Renal cortical epithelial cell (primary cell): ENCODE measurements at places on chromosomes 2 and 18.

DNA sequence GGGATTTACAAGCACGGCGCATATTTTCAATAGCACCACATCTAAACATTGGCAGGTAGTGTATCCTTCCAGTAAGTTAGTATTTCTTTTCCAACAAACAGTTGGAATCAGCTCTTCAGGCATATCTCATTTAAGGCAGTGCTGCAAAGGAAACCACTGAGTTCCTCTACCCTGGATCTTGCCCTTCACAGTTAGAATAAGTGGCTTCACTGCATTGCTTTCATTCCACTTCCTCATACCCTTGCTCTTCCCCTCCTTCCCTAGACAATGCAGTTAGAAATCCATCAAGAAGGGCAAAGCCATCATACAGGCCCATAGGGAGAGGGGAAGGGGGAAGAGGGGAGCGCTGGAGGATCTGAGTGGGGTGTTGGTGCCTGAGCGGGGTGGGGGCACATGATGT, 173.7 kb downstream of the FBXO15 start:
- no peak for DNase-seq

DNA sequence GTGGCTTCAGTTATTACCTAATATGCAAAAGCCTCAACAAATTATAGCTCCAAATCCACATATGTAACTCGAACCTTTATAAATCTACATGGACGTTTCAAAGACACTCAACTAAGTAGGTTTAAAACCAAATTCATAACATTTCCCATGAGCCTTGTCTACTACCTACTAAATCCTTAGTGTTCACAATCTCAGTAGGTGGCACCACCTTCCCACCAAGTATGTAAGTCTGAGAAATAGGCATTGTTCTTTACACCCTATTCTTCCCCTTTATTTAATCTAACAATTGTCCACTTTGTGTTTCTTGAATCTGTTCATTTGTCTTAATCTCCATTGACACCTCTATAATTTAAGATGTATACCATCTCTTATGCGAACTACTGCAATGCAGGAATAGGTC, 4.6 kb downstream of the PIGN start:
- DNase-seq, result no peak

GRCh38 chr2:72678024-72678423, 147.8 kb downstream of the EXOC6B start:
- DNase-seq, result no peak

- DNase-seq, result no peak
Measured at GRCh38 chr2:38442643-38443541, 65.8 kb upstream of the ATL2 start.

DNA sequence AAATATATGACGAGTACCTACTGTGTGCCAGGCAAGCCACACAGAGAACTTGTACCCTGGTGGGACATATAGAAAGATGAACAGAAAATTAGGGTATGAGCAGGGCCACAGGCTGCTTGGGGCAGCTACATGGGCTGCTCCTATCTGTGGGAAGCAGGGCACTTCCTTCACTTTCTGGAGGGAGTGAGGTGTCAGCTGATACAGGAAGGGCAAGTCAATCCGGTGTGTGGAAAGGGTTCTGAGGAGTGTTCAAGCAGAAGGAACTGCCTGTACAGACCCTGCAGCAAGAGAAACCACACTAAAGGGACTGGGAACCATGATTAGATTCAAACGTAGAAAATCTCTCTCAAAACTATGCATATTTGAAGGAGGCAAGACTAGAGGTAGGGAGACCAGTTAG, 58.6 kb upstream of the BCL11A start:
- no peak for DNase-seq

DNA sequence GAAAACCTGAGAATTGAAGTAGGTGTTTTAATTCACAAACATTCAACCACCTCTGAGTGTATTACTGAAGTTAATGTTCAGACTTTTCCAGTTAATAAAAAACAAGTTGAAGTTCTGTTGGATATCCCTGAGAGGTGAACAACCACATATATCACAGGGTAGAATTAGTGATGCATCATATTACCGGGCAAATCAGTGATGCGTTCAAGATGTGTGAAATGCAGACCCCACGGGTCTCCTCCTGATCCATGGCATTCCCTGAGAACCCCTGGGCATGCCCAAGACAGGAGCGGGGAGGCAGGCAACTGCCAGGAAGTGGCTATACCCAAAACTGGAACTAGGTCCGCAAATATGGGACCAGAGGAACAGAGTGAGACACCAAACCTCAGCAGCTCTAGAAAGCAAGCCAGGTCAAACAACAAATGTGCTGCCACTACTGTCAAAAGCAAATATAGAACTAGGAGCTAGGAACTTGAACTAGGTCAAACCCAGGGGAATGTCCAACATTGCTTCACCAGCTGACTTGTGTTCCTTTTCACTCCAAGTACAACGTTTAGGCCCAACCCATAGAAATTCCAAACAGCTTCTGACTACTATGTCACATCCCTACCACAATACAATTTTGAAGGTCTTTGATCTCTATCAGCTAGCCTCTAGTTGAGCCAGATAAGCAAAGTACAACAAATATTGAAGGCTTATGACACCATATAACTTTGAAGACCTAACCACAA, 20.2 kb downstream of the PSTPIP2 start:
- DNase-seq, result peak; percentile 100

DNA sequence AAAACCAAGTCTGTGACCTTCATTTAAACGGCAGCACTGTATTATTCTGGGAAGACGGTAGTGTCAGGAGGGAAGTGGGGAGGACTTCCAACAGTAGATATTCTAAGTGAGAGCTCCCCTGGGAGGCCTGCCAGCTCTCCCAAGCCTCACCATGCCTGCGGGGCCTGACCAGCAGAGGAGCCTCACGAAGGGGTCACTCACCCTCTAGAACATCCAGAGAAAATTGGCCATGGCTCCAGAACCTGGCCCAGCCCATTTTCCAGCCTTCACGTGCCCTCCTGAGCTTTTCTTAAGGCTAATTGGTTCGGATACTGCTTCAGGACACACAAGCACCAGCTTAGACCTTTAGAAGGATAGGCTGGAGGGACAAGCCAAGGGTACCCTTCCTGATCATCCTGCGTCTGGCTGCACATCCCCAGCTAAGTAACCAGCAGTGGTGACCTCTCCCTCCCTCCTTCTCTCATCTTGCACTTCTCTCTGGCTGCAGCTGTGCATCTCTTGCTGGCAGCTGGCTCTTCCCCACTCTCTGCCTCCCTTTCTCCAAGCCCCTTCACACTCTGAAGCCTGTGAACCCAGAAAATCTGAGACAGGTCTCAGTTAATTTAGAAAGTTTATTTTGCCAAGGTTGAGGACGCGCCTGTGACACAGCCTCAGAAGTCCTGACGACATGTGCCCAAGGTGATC, 120.1 kb upstream of the PKDCC start:
- DNase-seq, result no peak

DNA sequence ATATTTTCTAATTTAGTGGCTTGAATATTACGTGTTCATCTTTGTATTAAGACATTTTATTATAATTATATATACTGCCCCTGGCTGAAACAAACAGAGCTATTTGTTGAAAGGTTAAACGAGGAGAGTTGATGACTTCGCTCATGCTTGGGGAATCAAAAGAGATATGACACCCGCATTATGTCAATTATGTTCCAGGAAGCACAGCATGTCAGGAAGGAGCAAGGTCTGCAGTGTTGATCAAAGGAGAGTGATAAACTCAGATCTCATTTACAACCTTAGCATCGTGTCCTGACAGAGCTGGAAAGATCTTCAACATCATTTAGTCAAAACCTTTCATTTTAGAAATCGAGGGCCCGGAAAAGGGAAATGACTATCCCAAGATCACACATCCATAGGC, 510.1 kb downstream of the TDRD15 start:
- DNase-seq, result no peak

- no peak for DNase-seq
Measured at GRCh38 chr2:211061612-211062296, 505.4 kb downstream of the CPS1 start.

DNA sequence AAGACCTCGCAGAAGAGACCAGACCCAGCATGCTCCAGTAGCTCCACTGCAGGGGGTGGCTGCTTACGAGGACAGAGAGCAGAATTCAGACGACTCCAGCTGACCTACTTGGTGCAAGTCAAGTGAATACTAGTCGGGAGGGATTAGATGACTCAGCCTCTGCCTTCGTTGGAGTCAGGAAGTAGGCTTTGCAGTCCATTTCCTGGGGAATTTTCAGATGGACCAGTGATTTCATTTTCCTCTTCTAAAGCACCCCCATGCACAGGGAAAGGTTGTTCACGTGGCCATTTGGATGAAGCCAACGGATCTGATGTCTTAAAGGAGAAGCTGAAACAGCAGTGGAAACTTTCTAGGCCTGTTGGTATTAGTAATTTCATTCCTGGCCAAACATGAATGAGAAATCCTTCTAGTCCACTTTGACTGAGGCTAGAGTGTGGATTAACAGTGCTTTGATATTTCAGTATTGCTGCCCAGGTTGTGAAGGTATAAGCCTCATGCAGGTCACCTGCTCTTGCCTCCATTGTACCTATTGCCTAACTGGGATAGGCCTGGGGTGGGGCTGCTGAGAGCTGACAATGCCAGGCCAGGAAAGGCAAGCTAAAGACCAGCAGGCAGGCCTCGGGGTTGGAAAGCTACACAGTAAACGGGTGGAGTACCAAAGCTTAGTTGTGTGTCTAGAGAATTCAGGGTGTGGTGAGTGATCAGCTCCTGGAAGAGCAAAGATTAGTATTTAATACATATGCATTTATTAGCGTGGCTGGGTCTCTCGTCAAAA, 117.6 kb upstream of the FOSL2 start:
- DNase-seq, result peak; percentile 99

GRCh38 chr2:232681527-232681926, 15.6 kb upstream of the GIGYF2 start:
- no peak for DNase-seq

DNA sequence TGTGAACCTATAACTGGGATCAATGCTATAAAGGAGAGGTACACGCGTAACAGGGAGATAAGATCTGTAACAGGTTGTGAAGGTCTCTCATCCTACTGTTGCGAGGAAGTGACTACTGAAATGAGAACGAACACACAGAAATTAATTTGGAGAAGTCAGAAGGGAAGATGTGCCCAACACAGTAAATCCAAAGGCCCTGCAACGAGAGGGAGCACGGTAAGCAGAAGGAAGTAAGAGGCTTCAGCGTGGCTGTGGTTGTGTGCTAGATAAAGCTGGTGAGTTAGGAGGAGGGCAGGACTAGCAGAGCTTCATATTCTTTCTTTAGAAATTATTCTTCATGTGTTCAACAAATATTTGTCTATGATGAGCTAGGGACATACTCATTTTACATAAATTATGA, 2.5 kb upstream of the ATG16L1 start:
- DNase-seq, result no peak

DNA sequence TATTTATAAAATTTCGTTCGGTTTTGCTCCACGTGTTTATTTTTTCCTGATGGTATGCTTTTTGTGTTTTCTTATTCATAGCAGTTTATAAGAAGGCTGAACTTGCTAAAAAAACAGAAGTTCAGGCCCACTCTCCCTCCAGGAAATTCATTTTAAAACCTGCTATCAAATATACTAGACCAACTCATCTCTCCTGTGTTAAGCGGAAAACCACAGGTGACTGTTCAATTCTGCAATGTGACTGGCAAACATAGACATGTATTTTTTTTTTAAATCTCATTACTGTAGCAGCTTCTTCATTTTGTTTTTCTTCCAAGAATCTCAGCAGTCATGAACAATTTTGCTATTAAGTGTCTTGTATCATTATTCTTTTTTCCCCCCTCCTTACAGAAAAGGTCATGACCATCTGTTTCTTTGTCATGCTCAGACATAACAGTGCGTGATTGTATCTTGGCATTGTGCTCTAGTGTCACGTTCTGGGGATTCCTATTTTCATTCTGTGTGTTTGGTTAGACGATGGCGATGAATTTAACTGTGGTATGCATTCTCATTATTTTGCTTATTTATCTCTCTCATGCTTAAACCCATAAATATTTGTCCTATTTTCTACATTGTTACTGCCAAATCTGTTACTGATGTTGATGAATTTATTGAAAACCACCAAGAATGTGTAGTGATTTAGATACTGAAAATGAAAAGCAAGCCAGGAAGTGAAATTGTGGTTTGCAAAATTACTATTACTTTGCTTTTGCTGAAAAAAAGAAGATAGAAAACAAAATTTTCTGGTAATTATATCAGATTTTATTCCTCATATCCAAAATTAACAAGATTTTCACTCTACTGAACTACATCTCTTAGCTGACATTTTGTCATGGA, 74.6 kb upstream of the UNC80 start:
- DNase-seq, result no peak

DNA sequence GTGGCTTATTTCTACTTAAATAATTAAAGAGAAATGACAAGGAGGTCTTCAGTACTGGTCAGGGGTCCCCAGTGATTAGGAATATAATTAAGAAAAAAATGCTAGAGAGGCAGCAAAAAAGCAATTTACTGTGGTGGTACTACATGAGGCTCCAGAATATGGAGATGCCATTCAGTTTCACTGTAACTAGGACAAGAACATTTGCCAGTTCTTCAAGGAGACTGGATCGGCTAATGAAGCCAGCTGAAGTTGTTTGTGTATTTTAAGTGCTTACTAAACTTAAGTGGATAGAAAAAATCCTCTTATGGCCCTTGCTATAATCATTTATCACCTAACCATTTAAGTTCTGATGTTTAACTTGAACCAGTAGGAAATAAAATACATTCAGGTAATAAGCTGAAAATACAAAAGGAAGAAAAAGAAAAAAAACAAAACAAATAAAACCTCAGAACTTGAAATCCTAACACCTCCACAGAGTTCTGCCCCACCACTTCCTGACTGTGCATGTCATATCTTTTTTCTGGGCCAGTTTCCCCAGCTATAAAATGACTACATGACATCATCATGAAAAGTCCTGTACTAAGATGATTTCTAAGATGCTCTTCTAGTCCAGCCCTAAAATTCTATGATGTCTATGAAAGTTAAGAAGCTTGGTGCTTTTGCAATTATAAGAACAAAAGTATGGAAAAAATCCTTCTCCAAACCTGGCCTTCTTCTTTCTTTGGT, 98.0 kb downstream of the TRABD2A start:
- no peak for DNase-seq

- no peak for DNase-seq
Measured at GRCh38 chr2:36360063-36360462, 4.5 kb downstream of the CRIM1 start.

GRCh38 chr2:42245396-42245795, 76.2 kb downstream of the EML4 start:
- no peak for DNase-seq

DNA sequence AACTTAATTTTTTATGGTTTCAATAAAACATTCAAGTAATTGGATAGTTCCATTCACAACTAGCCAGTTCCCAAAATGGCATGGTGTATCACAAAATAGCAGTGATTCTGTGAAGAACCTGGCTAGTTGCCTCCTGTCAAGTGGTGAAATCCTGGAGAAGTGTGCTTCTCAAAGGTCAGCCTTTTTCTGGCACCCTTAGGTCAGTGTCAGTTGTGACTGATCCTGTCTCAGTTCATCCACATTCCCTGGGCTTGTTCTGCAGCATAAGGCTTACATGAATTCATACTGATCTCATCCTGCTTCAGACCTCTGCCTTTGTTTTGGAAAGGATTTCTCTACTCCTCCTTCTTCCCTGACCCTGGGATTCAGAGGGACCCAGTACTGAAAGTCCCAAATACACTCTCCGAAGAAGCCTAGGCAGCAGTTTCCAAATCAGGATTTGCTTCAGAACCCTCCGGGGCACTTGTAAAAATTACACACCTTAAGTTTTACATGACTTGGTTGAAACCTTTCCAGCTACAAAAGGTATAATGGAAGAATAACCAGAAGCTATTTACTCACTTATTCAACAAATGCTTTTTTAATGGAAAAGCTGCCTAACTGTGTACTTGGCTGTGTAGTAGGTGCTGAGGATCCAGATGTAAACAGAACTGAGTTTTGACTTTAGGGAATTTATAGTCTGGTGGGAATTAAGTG, 11.0 kb downstream of the MAP3K20 start:
- peak; percentile 50 for DNase-seq
